ENCODE measurements at places on chromosomes 11 and 22.
A peak's percentile ranks its signal among the peaks of the same experiment; 100 is the strongest.

- DNase-seq, result no peak
Measured at GRCh38 chr11:134248910-134249480, 4.2 kb downstream of the THYN1 start.

DNA sequence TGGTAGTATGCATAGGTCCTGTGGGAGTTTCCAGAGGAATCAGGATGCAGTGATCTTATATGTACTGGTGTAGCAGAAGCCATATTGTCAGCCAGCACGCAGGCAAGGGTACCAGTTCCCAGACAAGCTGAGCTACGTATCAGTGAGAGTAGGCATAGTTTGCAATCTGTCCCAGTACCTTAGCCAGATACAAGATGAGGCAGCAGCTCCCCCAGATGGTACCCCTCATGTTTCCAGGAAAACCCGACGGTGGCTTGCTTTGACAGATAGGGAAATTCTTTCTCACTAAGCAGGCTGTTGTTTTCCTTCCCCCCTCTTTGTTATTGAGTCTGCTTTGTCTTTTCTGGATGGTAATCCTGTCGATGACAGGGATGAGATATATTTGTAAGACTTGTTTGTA, 109.7 kb upstream of the RRM1 start:
- DNase-seq, result peak; percentile 24

GRCh38 chr22:47290706-47291430, 528.4 kb downstream of the TBC1D22A start:
- DNase-seq, result no peak

GRCh38 chr11:118443590-118444218, 7.4 kb downstream of the KMT2A start:
- no peak for DNase-seq

Measured in activated CD4-positive, alpha-beta T cell treated with anti-CD3 and anti-CD28 coated beads, Interleukin-2, amount 50 U/mL, for 4 hours (primary cell).